Nucleus accumbens (tissue), 56 donors: ENCODE measurements at places on chromosomes 16 and 17.

DNA sequence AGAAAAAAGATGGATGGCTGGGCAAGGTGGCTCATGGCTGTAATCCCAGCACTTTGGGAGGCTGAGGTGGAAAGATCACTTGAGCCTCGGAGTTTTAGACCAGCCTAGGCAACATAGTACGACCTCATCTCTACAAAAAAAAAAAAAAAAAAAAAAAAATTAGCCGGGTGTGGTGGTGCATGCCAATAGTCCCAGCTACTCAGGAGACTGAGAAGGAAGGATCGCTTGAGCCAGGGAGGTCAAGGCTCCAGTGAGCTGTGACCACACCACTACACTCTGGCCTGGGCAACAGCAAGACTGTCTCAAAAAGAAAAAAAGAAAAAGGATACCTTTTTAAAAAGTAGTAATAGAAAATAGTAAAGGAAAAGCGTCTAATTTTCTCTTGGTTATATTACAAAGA lies 20.7 kb downstream of the ZNF652 start:
- no peak for DNase-seq

GRCh38 chr17:34465789-34466188 lies 102.8 kb upstream of the CCL1 start:
- DNase-seq, result no peak

- no peak for DNase-seq
Measured at GRCh38 chr16:88430524-88431446, 22.3 kb upstream of the ZFPM1 start.

GRCh38 chr16:24700549-24701392 lies 28.7 kb upstream of the TNRC6A start:
- DNase-seq, result no peak

GRCh38 chr17:58932956-58933355 lies 173.7 kb downstream of the TRIM37 start:
- DNase-seq, result no peak

- no peak for DNase-seq
Measured at GRCh38 chr16:56109205-56109604, 82.1 kb upstream of the GNAO1 start.

GRCh38 chr17:73706858-73707257 lies 62.6 kb upstream of the SDK2 start:
- no peak for DNase-seq

DNA sequence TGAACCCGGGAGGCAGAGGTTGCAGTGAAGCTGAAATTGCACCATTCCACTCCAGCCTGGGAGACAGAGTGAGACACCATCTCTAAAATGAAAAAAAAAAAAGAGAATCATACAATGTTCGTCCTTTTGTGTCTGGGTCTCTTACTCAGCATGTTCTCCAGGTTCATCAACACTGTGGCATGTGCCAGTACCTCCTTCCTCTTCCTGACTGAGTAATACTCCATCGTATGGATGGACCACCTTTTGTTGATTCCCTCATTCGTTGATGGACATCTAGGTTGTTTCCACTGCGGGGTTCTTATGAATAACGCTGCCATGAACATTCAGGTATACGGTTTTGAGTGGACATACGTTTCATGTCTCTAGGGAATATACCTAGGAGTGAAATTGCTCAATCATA lies 4.1 kb upstream of the HS3ST6 start:
- DNase-seq, result no peak

- DNase-seq, result no peak
Measured at GRCh38 chr17:31582151-31582907, 190.9 kb downstream of the RAB11FIP4 start.

GRCh38 chr16:58026139-58026704 lies 668 bp downstream of the MMP15 start:
- DNase-seq, result no peak

GRCh38 chr16:75262104-75262799 lies 10.8 kb upstream of the BCAR1 start:
- no peak for DNase-seq

GRCh38 chr17:50561746-50562141 lies 1.2 kb downstream of the CACNA1G start:
- DNase-seq, result no peak

- DNase-seq, result no peak
Measured at GRCh38 chr16:61792194-61792909, 243.9 kb downstream of the CDH8 start.

GRCh38 chr17:27341041-27341471 lies 47.1 kb downstream of the WSB1 start:
- no peak for DNase-seq

DNA sequence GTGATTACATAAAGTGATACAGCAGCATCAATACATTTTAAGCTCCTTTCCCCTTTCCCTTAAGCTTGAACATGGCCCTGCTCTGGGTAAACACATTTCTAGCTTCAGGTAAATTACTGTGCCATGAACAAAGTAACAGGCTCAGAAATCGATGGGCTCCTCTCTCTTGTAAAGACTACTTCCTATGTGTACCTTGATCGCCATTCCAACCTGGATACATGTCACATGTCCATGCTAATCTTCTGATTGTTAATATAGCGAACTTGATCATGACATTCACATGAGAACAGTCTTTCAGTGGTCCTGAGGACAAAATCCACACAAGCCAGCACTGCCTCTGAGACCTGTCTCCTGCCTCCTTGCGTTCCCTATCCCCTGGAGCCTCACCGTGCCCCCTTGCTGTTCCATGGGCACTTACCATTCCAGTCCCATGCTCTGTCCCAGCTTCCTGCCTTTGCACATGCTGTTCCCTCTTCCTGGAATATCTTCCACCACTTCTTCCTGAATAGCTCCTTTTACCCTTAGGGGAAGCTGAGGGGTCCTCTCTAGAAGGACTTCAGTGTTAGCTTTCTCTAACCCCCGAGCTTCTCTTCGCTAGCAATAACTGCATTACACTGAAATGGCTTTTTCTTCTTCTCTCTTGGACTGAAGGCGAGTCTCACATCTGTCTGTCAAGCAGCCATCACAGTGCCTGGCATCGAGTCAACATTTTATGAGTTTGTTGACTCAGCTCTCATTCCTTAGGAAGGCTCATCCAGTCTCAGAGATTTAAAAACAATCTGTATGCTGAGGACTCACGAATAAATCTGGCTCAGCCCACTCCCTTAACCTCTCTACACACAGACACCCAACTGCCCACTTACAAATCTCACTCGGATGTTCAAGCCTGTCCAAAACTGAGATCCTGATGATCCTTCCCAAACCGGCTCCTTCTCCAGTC lies 93.3 kb downstream of the ASIC2 start:
- DNase-seq, result no peak

- no peak for DNase-seq
Measured at GRCh38 chr16:12323007-12323758, 346.6 kb downstream of the SNX29 start.

DNA sequence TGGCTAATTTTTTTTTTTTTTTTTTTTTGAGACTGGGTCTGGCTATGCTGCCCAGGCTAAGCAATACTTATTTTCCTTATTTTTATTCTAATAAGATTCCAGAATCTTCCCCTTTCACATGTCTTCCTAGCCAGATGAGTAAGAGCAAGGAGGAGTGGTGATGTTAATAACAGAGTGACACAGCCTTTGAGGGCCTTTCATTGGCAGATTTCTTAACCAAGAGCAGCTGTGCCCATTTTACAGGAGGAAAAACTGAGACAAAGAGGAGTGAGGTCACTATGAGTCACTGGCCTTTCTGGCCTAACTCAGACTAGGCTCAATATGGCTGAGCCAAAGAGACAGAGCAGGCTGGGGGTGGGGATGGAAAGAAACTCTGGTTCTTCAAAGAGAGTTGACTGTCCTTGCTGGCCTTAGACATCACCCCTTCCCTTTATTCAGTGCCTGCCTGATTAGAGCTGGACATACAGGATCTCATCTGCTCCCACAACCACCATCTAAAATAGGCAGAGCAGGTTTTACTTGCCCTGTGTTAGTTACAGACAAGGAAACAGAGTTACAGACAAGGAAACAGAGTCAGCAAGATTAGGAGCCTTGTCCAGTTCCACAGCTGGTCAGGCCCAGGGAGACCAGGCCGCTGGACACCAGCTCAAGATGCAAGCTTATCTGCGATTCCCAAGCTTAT lies 50.0 kb upstream of the TOB1 start:
- DNase-seq, result no peak

GRCh38 chr17:14737984-14738651 lies 437.2 kb downstream of the HS3ST3B1 start:
- DNase-seq, result no peak

DNA sequence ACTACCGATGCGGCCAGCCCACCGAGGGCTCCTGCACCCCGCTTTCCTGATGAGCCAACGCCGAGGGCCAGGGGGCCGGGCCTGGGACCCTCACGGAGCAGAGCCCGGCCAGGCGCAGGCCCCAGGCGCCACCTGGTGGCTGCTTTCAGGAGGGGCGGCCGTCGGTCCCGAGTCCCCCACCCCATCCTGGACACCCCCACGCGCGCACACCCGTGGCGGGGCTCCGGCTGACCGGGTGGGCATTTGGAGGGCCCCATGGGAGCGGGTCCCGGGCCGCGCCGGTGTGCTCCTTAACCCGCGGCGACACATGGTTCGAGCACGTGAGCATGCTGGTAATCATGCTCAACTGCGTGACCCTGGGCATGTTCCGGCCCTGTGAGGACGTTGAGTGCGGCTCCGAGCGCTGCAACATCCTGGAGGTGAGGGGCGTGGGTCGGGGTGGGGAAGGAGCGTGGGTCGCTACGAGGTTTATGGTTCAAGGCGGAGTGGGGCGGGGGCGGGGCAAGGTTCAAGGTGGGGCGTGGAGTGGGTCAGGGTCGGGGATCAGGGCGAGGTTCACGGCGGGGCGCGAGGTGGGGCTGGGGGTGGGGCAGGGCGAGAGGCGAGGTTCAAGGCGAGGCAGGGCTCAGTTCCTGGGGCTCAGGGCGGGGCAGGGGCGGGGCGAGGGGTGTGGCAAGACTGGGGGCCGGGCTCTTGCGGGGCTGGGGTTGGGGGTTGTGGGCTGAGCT lies 30.2 kb downstream of the TPSG1 start:
- DNase-seq, result no peak

DNA sequence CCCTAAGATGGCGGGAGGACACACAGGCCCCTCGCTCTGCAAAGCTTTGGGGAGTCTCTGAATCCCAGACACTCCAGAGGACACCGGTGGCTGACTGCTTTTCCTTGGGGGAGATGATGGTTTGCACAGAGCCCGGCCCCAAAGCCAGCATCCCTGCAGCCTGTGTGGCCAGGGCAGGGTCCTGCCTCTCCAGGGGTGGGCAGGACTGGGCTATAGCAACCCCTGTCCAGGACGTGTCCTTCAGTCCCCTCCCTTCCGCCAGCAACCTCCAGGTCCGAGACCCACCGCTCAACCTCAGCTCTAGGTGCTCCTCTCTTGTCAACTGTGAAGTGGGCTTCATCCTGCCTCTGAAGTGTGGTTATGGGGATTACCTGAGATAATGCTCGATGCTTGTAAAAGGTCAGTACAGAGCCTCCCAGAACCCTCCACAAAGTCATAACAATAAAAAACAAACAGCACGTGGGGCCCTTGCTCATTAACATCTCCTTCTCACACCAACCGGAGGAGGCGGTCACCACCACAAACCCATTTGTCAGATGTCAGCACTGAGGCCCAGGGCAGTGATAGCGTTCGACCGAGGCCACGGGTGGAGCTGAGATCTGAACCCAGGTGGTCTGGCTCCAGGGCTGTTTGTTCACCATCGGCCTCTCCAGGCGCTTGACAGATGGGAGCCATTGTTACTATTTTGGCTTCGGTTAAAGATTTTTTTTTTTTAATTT lies 304.8 kb downstream of the IRF8 start:
- DNase-seq, result no peak

- peak; percentile 12 for DNase-seq
Measured at GRCh38 chr16:22694887-22695382, 119.0 kb upstream of the HS3ST2 start.

DNA sequence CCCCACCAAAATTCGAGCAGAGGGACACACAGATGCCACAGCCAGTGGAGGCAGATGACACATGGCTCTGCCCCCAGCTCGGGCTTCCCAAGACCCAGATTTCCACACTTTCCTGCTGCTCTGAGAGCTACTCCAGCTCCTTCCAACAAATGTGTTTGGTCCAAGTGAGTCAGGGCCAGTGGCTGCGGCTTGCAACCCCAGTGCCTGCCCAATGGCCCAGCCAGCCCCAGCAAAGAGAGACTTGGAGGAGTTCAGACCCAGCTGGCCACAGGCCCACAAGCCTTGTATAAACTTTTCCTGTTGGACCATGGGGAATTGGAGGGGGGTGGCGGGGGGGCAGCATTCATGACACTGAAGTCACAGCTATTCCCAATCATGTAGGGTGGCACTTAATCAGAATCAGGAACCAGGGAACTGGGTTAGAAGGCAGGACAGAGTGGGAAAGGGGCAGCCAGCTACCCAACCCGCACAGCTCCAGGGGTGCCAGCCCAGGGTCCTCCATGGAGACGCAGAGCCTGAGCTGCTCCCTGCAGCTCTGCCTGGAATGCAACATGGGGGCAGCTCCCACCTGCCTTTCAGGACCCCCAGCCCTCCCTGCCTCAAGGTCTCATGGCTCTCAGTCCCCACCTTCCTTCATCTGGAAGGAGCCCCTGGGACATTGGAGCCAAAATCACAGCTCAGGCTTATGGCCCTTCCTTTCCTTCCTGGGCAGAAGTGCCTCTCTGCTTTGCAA lies 17.5 kb upstream of the C16orf78 start:
- DNase-seq, result no peak

- DNase-seq, result no peak
Measured at GRCh38 chr16:1082266-1082951, 9.9 kb downstream of the SSTR5 start.

- no peak for DNase-seq
Measured at GRCh38 chr16:20905576-20905975, 5.0 kb downstream of the LYRM1 start.

DNA sequence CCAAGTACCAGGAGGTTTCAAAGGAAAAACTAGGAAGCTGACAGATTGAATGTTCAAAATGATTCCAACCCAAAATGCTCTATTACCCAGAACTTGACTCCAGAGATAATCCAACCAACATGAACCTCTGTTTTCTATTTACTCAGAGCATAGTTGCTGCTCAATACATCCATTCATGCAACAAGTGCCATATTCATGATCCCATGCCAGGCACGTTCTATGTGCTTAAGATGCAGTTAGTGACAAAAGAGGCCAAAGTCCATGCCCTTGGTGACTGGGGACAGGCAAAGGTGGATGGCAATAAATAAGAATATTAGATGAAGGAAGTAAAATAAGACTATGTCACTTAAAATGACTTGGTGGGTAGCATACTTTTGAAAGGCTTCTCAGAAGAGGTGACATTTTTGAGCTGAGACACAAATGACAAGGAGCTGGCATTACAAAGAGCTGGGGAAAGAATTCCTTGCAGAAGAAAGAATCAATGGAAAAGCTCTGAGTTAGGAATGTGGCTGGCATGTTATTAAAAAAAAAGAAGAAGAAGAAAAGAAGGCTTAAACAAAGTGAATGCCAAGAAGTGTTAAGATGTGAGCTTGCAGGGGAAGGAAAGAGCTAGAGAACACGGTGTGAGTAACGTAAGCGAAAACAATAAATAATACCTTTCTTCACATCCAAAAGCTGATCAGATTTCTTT lies 34.5 kb downstream of the TOX3 start:
- no peak for DNase-seq

GRCh38 chr17:68775318-68775717 lies 174.2 kb upstream of the FAM20A start:
- DNase-seq, result no peak

DNA sequence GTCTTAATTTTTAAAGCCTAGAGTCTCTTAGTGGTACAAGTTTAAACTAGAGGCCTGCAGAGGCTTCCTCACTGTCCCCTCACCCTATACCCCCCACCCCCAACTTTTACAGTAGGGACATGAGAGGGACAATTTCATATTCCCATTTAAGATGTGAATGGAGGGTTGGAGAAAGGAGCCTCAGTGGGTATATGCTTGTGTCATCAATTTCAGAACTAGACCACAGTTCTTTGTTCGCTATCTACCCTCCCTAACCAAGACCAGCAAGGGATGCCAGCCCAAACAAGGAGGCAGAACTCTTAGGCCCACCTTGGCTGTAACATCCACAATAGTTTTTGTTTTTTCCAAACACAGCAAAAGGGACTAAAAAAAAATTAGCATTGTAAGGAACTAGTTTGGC lies 14.0 kb upstream of the SALL1 start:
- DNase-seq, result no peak
